ENCODE measurements at places on chromosomes 7 and 10.

- no peak for DNase-seq
Measured at GRCh38 chr7:151349507-151349853, 7.9 kb downstream of the NUB1 start.

DNA sequence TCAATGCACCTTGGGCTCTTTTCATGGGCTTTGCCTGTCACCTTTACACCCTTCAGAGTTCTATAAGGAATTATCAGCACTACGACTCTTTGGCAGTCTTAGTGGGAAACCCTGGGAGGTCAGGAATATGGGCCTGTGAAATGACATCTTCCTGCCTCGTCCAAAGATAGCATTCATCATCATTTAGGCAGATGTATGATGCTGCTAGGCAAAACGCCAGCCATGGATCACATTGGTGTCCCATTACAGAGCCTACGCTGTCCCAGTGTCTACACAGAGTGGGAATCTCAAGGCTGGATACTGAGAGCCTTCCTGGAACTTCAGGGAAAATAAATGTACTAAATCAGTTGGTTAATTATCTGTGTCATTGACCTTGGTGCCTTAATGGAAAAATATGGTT, 259.4 kb upstream of the CELF2 start:
- no peak for DNase-seq

DNA sequence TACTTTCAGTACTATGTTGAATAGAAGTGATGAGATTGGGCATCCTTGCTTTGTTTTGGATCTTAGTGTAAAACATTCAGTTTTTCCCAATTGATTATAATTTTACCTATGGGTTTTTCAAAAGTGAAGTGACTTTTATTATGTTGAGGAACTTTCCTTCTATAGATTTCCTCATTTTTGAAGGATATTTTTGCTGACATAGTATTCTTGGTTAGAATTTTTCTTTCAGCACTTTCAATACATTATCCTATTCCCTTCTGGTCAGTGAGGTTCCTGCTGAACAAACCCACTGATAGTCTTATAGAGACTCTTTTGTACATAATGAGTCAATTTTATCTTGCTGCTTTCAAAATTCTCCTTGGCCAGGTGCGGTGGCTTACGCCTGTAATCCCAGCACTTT, 297.2 kb downstream of the SUGCT start:
- DNase-seq: no peak

GRCh38 chr10:55374917-55375316, 573.9 kb upstream of the PCDH15 start:
- DNase-seq: no peak

GRCh38 chr7:117190104-117190503, 132.8 kb downstream of the WNT2 start:
- no peak for DNase-seq

Measured in activated CD4-positive, alpha-beta memory T cell treated with anti-CD3 and anti-CD28 coated beads, Interleukin-2, amount 10 ng/mL, durations not matched to agents 7 days and 5 days (primary cell).